ENCODE measurements at places on chromosomes 5 and 9.

DNA sequence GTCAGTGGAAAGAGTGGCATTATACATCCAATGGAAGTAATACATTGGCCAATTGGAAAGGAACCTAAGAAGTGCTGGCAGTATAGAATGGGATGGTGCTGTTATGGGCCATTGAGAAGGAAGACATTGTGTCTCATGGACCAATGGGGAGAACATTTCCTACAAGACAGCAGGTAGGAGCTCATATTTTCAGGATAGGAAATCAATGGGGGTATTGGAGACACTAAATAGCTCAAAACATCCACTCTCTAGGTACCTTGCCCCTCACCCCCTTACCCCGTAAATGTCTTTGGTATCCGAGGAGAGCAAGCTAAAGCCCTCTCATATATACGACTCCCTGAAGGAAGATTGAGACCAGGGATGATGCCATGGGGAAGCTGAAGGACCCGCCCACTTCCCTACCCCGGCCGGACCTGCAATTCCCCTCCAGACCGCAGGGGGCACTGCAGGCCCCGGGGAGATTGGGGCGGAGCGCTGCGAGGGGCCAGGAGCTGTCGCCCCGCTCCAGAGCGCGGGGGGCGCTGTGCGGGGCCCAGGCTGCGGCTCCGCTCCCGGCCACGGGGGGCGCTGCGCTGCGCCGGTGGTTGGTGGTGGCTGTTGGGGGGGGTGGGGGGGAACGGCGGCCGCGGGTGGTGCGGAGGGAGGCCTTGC is at the start of gene KDM3B:
TSS of gene KDM3B (plus strand) at position 615 of the 651 bp plus-strand sequence. CDS start 111 bp downstream, outside the sequence.
- DNase-seq, result peak; percentile 92

DNA sequence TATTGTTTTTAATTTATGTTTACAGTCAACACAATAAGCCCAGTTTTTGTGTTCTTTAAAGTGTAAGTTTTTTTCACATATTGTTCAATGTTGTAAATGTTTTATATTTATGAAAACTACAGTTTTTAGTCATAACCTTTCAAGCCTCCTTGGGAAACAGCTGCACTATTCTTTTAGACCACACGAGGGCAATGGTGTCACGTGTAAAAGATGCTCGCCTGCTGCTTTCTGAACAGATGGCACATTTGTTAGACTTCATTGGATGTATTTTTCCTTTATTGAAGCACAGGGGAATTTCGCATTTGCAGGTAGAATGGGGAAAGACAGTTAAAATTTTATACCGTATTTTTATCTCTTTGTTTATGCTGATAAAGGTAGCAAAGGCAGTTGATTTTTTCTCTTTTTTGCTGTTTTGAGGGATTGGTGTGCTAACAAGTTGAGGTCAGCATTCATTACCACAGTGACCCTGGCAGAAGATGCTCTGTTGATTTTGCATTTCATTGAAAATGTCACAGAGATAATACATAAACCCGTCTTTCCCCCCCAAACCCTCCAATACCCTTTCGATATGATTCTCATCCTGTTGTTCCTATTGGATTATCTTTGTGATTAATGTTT is 59.0 kb downstream of the MAT2B start:
- peak; percentile 44 for DNase-seq

GRCh38 chr9:3793971-3794383 is 268.2 kb upstream of the RFX3 start:
- DNase-seq, result no peak

DNA sequence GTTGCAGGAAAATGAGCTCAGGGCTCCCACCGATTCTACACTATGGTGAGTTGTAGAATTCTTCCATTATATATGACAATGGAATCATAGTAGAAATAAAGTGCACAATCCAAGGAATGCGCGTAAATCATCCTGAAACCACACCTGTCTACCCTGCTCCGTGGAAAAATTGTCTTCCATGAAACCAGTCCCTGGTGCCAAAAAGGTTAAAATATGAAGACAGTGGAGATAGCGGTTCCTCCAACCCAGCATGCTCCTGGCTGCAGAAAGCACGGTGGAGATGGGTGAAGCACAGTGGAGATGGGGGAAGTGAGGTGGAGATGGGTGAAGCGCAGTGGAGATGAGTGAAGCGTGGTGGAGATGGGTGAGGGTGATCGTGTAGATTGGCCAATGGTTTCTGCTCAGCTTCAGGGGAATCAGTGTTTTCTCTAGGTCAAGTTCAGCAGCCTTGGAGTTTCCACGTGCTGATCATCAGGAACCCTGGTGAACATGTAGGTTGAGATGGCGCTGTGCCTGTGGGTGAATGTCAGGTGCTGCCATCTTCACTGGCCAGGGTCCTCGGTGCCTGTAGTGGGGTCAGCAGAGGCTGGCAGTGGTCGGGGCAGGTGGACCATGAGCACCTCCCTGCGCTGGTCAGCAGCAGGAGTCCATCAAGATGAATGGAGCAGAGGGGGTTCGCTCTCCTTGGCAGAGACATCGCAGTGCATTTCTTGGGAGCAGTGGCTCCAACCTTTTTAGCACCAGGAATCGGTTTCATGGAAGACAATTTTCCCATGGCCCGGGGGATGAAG is 20.3 kb downstream of the PAEP start:
- DNase-seq, result no peak

- no peak for DNase-seq
Measured at GRCh38 chr5:672329-673160, 20.6 kb downstream of the TPPP start.

All from stimulated activated naive B cell treated with anti-CD40 and anti-IgM and Interleukin-4, amounts not matched to agents 10 μg/mL and 1 μg/mL and 100 μg/mL, for 72 hours (primary cell).